ENCODE measurements at places on chromosomes 1 and 21.
A peak's percentile ranks its signal among the peaks of the same experiment; 100 is the strongest.

DNA sequence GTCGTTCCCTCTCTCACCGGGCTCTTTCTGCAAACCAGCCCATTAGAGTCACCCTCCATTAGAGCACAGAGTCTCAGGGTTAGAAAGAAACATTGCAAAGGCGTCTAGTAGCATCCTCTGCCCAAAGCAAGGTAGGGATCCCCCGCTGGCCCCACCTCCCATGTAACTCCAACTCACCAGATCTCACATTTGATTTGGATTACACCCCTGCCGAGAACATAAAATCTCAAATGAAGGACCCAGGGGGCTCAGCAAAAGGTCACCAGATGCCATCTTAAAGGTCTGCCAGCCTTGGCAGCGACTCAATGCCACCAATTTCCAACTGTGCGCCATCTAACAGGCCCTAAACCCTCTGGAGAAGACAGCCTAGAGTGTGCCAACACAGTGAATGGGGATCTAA, 14.1 kb downstream of the C1orf87 start:
- H3K4me1 ChIP-seq, result no peaks in the 10 kb centered on the region
- no peak for DNase-seq
- no peaks in the 10 kb centered on the region for H3K27me3 ChIP-seq
- no peak overlapping the region for H3K27ac ChIP-seq
- H3K36me3 ChIP-seq, result no peaks in the 10 kb centered on the region
- no peak overlapping the region for H3K4me3 ChIP-seq

GRCh38 chr1:47592296-47593012, 154.6 kb downstream of the FOXD2 start:
- H3K27me3 ChIP-seq, result no peaks in the 10 kb centered on the region
- no peak overlapping the region for H3K4me3 ChIP-seq
- H3K4me1 ChIP-seq, result no peaks in the 10 kb centered on the region
- DNase-seq, result no peak
- no peaks in the 10 kb centered on the region for H3K36me3 ChIP-seq
- H3K27ac ChIP-seq, result no peak overlapping the region

- H3K4me3 ChIP-seq, result no peak overlapping the region
- no peaks in the 10 kb centered on the region for H3K36me3 ChIP-seq
- peaks cover 8% of the 10 kb centered on the region for H3K4me1 ChIP-seq
- peak; percentile 84 for DNase-seq
Observed at GRCh38 chr1:156926175-156926574, 5.7 kb downstream of the LRRC71 start.

DNA sequence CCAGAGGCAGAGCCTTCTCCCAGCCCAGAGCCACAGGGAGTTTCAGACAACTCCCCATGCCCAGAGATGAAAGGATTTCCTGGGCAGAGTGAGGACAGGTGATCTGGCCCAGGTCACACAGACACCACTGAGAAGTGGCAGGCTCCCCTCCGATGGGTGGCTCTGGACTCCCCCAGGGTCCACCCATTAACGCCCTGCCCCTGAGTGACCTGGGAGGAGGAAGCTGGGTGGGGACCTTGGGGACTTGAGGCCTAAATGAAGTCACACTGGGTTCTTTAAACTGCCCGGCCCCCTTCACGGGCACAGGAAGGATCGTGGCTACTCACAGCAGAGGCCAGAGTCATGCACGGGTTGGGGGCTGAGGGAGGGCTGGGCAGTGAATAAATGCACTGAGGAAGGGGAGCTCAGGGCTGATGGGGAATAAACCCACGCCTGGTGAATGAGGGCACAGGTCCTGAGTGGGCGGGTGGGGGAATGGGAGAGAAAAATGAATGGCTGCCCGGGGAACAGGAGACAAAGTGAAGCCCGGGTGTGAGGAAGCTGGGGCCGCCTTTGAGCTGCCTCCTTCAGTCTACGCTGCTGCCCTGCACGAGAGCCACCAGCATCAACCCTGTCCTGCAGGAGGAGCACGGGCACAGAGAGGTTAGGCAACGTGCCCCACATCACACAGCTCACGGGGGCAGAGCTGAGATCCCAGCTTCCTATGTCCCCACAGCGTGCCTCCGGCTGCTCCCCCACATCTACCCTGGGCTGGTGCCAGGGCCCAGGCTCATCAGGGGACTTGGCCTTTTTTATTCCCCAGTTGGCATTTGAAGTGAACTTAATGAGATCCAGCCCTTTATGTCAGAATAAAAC, 404.3 kb downstream of the MATN1 start:
- no peak overlapping the region for H3K4me3 ChIP-seq
- no peak overlapping the region for H3K27ac ChIP-seq
- H3K4me1 ChIP-seq, result no peaks in the 10 kb centered on the region
- DNase-seq, result no peak

- H3K36me3 ChIP-seq, result peaks cover 3% of the 10 kb centered on the region
- H3K4me1 ChIP-seq, result peaks cover 16% of the 10 kb centered on the region
- H3K27me3 ChIP-seq, result no peaks in the 10 kb centered on the region
- H3K4me3 ChIP-seq, result no peak overlapping the region
Observed at GRCh38 chr1:243487649-243488227, 231.9 kb downstream of the SDCCAG8 start.

DNA sequence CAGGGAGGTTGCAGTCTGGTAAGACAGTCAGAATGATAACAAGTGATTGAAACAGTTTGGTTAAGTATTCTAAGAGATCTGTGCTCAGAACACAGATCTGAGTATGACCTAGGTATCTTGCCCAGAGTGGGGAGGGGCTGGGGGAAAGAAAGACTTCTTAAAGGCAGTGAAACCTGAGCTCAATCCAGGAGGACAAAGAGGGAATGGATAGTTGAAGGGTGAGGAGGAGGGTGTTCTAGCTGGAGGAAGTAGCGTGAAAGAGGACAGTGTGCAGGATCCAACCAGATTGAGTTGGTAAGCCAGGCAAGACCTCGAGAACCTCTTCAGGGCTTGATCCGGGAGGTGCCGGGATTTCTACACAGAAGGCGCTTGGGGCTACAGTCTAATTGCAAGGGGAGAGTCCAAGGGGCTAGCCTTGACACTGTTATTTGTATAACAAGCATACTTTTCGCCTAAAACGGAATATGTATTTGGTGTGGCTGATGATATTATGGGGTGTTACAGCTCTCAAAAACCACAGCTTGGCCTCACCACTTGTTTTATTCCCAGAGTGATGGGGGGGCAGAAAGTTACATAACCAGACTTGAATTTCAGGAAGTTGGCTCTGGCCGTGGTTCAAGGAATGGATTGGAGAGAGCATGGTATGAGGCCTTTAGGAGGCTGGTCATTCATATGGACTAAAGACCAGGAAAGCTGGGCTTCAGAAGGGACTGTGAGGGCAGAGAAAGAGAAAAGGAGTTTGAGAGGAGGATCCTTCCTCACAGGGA, 19.1 kb downstream of the RCSD1 start:
- peaks cover 8% of the 10 kb centered on the region for H3K4me1 ChIP-seq
- H3K27me3 ChIP-seq, result no peaks in the 10 kb centered on the region
- H3K36me3 ChIP-seq, result no peaks in the 10 kb centered on the region
- H3K27ac ChIP-seq, result no peak overlapping the region
- no peak for DNase-seq

GRCh38 chr1:13616234-13616633, 32.6 kb downstream of the PDPN start:
- DNase-seq, result no peak
- no peak overlapping the region for H3K4me3 ChIP-seq
- H3K27me3 ChIP-seq, result no peaks in the 10 kb centered on the region
- H3K27ac ChIP-seq, result no peak overlapping the region

DNA sequence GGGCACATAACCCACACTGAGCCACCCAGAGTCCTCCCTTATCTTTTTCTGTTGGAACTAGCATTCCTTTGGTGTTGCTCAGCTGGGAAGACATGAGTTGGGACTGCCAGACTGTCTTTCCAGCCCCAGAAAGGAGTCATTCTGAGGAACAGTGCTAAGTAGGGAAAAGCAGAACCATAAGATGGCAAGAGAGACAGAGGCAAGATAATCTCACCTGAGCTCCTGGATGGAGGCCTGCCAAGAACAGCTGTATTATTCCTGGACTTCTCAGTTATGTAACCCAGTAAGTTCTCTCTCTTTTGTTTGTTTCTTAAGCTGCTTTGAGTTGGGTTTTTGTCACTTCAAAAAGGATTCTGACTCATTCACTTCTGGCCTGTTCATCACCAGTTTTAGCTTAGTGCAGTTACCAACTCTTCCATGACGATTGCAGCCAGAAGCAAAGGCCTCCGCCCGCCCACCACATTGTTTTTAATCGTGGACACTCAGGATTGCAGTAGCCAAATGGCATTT, 134.4 kb downstream of the OMA1 start:
- no peaks in the 10 kb centered on the region for H3K27me3 ChIP-seq
- H3K4me1 ChIP-seq, result peaks cover 26% of the 10 kb centered on the region
- H3K4me3 ChIP-seq, result no peak overlapping the region
- no peaks in the 10 kb centered on the region for H3K36me3 ChIP-seq

DNA sequence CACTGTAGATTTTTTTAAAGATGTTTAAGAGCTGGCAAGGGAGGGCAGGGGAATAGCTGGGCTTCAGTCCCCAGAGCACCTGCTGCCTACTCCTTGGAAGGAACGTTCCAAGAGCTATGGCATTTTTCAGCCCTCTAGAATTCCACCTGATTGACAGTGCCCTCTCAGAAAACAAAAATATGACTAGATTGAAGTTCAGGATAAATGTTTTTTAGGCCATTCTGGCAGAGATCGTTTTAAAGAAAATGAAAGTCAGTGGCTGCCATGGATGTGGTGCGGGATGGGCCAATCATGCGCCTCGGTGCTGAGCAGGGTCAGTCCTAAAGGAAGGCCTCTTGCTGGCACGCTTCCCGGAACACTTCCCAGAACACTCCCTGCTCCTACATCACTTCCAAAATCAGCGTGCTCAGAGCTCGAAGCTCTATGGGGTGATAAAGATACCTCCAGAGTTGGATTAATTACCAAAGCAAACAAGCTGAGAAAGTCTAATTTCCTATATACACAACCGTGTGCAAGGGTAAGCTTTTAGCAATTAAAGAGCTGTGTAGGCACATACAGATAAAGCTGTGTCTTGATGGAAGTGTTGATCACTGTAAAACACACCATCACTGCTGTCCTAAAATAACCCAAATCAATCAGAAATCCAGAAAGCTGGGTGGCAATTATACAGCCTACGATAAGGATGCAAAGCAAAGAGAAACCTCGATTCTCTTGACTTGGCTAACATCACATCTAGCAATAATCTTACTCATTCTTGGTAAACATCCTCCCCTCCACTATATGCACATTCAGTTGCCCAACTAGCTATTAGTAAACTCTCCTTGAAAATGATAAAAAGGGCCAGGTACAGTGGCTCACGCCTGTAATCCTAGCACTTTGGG, 34.6 kb downstream of the TGFBR3 start:
- DNase-seq, result peak; percentile 87
- H3K4me1 ChIP-seq, result peaks cover 15% of the 10 kb centered on the region
- no peaks in the 10 kb centered on the region for H3K36me3 ChIP-seq
- peak overlapping the region; percentile 70 for H3K4me3 ChIP-seq
- no peaks in the 10 kb centered on the region for H3K27me3 ChIP-seq

GRCh38 chr1:64975740-64976139, 9.4 kb upstream of the JAK1 start:
- H3K36me3 ChIP-seq, result no peaks in the 10 kb centered on the region
- H3K4me3 ChIP-seq, result no peak overlapping the region
- no peak overlapping the region for H3K27ac ChIP-seq
- H3K27me3 ChIP-seq, result no peaks in the 10 kb centered on the region
- no peak for DNase-seq

DNA sequence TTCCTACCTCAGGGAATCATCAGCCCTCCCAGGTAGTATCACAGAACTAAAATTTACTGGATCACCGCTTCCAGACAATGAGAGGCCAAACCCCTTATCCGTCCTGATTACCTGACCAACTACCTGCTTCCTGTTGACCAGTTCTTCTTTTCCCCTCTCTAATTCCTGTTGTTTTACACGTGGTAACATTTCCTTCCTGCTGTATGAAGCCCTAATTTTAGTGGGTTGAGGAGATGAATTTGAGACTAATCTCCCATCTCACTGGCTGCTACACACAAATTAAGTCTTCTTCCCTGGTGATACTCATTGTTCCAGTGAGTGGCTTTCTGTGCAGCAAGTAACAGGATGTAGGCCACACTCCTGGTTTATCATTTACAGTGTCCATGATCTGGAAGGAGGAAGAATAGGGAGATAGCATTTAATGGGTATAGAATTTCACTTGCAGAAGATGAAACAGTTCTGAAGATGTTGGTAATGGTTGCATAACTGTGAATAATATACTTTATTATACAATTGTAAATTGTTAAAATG, 2112.9 kb downstream of the NCAM2 start:
- no peak overlapping the region for H3K27ac ChIP-seq
- no peak overlapping the region for H3K4me3 ChIP-seq
- H3K4me1 ChIP-seq, result no peaks in the 10 kb centered on the region
- H3K27me3 ChIP-seq, result no peaks in the 10 kb centered on the region
- no peak for DNase-seq

DNA sequence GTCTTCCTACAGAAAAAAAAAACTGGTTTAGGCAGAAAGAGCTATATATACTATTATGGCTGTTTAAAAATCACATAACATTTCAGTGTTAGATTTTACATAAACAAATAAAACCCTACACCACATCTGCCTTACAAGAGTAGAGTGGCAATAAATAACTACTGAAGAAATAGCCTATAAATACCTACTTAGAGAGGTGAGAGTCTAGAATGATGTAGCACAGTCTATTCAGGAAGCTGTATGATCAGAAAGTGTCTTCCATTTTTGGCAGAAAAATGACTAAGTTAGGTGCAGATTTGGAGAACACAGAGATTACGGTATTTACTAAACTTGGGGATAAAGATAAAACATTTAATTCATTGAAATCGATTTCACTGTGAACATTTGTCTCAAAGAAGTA, 75.5 kb downstream of the VAV3 start:
- no peak overlapping the region for H3K27ac ChIP-seq
- H3K36me3 ChIP-seq, result no peaks in the 10 kb centered on the region
- no peak for DNase-seq
- no peaks in the 10 kb centered on the region for H3K4me1 ChIP-seq
- no peaks in the 10 kb centered on the region for H3K27me3 ChIP-seq

DNA sequence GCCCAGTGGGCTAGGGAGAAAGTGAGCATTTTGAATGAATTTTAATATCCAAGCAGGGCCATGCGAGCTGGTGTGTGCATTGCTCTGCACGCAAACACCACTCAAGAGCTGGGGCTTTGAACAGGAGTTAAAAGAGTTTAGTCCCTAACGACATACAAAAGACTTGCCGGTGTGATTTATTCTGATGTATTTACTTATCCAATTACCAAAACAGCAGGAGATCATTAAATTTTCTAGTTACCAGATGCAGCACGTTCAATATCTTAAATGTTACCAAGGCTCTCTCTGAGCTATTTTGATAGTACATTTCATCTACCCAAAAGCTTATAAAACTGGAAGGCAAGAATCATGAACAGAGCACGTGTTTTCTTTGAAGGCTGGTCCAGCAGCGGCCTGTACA, 30.0 kb upstream of the DMRTA2 start:
- DNase-seq, result no peak
- no peaks in the 10 kb centered on the region for H3K27me3 ChIP-seq
- H3K36me3 ChIP-seq, result no peaks in the 10 kb centered on the region
- no peak overlapping the region for H3K4me3 ChIP-seq
- peaks cover 4% of the 10 kb centered on the region for H3K4me1 ChIP-seq
- no peak overlapping the region for H3K27ac ChIP-seq

GRCh38 chr1:218363141-218363540, 18.0 kb downstream of the TGFB2 start:
- H3K4me1 ChIP-seq, result peaks cover 22% of the 10 kb centered on the region
- no peak for DNase-seq
- H3K4me3 ChIP-seq, result no peak overlapping the region
- no peaks in the 10 kb centered on the region for H3K27me3 ChIP-seq
- peaks cover 12% of the 10 kb centered on the region for H3K36me3 ChIP-seq
- no peak overlapping the region for H3K27ac ChIP-seq

Measured in osteoblast (primary cell).